NCI-H1436 (cell line): ENCODE measurements at places on chromosomes 2 and 18.
A peak's percentile ranks its signal among the peaks of the same experiment; 100 is the strongest.

GRCh38 chr18:45448871-45449270, 166.4 kb upstream of the SLC14A2 start:
- DNase-seq, result no peak

GRCh38 chr2:128466776-128467175, 148.1 kb upstream of the HS6ST1 start:
- no peak for DNase-seq

- no peak for DNase-seq
These were observed 2.8 kb upstream of the SGO2 start for GRCh38 chr2:200523158-200523557.

DNA sequence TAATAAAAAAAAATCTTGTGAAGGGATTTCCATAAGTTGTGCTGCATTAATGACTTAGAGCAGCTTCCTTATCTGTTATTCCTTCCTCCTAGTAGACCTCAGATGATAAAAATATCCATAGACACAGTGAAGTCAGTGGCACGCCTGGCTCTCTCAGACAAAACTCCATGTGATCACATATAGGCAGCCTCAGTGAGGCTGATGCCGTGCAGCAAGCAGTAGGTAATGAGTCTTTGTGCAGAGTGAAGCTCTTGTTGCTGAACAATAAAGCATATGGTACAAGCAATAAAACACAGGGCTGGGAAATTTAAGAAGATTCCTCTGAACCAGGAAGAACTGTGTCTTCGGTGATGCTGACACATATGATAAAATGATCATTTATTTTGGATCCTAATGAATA, 102.7 kb downstream of the CSRNP3 start:
- DNase-seq, result peak; percentile 52
